Sigmoid colon (tissue), 7 donors: ENCODE measurements at places on chromosomes 2 and 18. TPM values are rescaled to one million over a fixed set of nuclear protein-coding genes. Genes with fewer than 3 reads are reported as not detected.

NTSR2 gene
- total RNA-seq: not detected

POMC gene
- total RNA-seq: 34.2 TPM

INHA gene
- not detected for total RNA-seq

SPHKAP gene
- 0.83 TPM for total RNA-seq

ITGAV gene
- 67.1 TPM for total RNA-seq

DNA sequence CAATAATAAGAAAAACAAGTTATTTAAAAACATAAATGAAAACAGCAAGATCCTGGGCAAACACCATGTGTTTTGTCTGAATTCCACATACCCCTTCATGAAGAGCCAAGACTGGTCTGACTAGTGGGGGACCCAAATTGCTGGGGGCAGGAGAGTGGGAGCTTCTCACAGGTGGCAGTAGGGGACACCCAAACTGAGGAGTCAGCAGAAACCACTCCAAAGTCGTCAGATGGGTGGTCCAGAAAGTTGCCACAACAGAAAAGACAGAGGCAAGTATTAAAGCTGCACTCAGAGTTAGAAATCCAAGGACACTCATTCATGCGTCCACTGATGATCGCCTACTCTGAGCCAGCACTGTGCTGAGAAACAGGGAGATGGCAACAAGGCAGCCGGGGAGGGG is 12.3 kb upstream of the LCLAT1 start:
- no peak for DNase-seq

- no peak for DNase-seq
Observed at GRCh38 chr2:9158786-9159779, 47.5 kb upstream of the ASAP2 start.

DNA sequence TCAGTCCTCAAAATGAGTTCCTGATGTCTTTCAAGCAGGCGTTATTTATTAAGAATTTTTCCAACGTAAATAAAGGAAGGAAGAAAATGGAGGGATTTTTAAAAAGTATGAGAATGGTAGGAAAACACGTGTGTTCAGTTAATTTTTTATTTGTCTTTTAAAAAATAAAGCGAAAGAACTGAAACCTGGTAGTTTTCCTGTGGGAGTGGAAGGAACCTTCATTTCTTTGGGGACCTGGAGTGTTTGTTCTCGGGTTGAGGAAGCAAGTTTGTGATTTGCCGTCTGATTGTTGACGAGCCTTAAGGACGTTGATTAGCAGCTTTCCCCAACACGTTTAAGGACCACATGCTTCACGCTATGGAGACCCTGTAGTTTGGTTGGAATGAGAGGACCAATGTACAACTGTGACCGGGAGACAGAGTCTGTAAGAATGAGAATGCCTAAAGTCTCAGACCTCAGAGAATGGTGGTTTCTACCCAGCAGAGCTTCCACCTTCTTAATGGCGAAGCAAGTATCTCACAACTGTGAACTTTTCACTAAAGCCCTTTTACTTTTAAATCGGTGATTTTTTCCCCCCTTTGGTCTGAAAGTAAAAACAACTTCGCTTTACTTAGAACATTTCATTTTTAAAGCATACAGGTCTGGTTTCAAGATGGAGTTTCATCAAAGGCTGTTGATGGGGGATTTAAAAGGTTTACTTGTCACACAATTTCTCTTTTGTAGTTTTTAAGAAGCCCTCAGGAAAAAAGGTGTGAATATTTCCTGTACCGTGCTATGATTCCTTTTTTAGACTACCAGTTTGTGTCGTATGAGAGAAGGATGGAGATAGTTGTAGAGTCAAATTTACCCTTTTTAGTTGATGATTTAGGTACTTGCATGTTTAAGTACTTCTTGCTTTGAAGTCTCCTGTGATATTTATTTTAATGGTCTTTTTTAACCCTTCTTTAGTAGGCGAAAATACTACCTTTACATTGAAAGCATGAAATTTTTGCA is 1.4 kb downstream of the TTC39C start:
- DNase-seq: no peak

GRCh38 chr2:105544591-105545377 is 145.9 kb upstream of the FHL2 start:
- DNase-seq: no peak

GRCh38 chr2:106851087-106851874 is 34.7 kb downstream of the ST6GAL2 start:
- no peak for DNase-seq

DNA sequence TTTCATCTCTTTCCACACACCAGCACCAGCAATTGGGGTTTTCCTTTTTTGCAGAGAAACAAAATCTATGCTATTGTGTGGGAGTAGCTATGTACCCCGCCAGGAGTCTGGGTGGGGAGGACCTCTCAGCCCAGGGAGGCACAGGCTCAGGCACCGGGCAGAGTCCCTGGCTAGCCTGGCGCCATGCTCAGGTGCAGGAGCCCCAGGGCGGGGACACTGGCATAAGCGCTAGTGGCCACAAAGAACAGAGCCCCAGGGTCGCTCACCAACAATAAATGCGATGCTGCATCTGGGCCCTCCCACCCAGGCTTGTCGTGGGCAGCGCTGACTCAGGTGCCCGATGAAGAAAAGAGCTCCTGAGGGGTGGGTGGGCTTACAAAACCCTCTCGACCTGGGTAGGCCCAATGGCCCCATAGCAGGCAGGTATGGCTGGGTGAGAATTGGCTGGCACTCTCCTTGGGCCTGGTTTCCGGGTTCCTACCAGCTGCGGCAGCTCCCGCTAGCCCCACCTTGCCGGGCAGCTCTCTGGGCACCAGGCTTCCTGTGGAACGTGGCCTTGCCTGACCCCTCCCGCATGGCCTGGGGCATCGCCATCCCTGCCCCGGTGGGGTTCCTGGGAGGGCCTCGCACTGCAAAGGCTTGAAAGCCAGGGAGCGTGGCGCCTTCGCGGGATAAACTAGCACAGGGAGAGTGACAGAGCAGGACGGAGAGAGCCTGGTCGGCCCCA is 31.8 kb upstream of the COL6A3 start:
- DNase-seq: no peak

- no peak for DNase-seq
Observed at GRCh38 chr2:122748552-122749011, 993.1 kb downstream of the TSN start.
